ENCODE measurements at places on chromosomes 1 and 21.

GRCh38 chr21:31162827-31163226 lies 124.6 kb upstream of the KRTAP19-8 start:
- DNase-seq, result peak; percentile 34

DNA sequence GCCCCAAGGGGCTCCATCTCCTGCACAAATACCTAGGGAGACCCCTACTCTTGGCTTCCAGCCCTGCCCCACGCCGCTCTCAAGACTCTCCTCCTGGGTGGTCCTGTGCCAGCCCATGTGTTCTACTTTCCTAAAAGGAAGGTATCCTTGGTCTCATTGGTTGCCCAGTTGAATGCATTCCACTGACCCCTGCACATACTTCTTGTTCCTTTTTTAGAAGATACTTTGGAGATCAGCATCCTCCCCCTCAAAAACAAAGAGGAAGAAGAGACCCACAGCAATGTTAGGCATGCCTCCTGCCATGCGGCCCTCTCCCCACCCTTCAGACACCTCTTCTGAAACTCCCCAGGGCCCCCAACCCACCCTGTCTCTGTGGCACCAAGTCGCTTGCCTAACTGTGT lies 4.1 kb downstream of the SLAMF9 start:
- DNase-seq, result no peak

DNA sequence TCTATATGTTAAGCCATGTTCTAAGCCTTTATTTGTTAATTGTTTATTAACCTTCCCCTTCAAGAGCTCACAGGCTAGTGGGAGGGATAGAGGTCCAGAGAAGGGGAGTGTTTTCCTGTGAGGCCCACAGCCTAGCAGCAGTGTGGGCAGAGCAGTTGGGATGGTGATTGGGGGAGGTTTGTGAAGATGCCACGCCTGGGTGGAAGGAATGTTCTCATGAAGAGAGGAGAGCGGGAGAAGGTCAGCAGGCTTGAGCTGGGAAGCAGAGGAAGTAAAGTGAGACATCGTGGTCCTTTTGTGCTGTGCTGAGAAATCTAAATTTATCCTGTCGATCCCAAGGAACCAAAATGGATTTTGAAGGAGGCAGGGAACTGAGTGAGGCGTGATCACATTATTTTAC lies 42.6 kb downstream of the TRAPPC10 start:
- peak; percentile 16 for DNase-seq

DNA sequence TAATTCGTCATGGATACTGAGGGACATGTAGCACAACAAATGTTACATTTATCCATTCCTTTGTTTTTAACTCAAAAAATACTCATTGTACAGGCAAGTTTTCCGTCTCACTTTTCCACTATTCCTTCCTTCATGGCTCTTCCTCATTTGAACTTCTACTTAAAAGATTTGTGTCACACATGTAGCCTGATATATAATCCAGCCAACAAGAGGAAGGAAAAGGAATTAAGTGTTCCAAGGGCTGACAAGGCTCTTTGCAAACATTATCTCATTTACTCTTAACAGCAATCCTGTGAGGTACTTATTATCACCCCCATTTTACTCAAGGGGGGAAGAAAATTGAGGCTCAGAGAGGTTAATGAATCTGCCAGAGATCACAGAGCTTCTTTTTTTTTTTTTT lies 22.9 kb downstream of the CD244 start:
- DNase-seq, result no peak

DNA sequence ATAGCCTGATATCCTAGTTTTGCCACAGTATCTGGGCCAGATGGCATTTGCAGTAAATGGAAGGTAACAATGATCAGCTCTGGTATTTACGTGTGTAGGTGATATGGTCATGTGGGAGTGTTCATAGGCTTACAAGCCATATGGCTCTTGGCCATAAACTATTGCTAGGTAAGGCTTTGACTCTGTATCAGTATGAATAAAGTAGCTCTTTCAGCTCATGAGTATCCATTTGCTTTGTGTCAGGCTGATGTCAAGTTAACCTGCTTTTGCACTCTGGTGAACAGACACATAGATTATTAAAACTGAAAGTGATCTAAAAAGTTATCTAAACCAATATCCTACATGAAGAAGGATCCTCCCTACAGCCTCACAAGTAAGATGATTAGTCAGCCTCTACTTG lies 69.0 kb downstream of the DDR2 start:
- DNase-seq, result no peak

- peak; percentile 78 for DNase-seq
These were observed 149.5 kb upstream of the B3GALT2 start for GRCh38 chr1:193335806-193336428.

- DNase-seq, result no peak
These were observed 36.5 kb downstream of the SCCPDH start for GRCh38 chr1:246760422-246761347.

- DNase-seq, result peak; percentile 75
These were observed 323.6 kb downstream of the MRPL39 start for GRCh38 chr21:25283720-25284119.

GRCh38 chr1:188117436-188117835 lies 1288.7 kb downstream of the PLA2G4A start:
- no peak for DNase-seq

GRCh38 chr1:19208710-19209438 lies 1.2 kb downstream of the UBR4 start:
- peak; percentile 80 for DNase-seq

DNA sequence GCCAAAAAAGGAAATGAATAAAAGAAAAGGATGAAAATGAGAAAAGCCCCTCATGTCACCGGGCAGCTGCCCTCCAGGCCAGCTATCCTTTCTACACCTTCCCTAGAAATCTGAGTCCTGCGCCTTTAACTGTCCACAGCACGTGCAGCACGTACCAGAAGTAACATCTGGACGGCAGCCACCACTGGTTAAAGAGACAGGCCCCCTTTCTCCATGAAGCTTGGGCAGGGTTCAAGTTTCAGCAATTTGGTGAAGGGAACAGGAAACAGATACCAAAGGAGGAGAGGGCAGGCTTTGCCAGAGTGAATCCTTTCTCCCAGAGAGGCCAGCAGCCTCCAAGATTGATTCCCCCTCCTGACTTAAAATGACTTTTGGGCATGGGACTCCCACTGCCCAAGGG lies 3.6 kb upstream of the KIAA2013 start:
- peak; percentile 65 for DNase-seq

DNA sequence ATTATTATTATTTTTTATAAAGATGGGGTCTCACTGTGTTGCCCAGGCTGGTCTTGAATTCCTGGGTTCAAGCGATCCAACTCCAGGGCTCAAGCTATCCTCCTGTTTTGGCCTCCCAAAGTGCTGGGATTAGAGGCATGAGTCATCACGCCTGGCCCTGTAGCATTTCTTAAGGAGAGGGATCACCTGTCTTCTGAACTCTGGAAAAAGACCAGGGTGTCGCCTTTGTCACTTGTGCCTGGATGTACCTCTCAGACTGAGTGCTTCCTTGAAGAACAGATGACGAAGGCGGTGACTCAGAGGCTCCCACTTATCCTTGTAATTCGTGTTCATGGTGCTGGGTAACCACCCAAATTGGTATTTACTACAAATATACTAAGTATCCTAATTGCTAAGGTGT lies 2.4 kb upstream of the CGN start:
- no peak for DNase-seq

- no peak for DNase-seq
These were observed 128.2 kb downstream of the EIF4G3 start for GRCh38 chr1:21048462-21048861.

DNA sequence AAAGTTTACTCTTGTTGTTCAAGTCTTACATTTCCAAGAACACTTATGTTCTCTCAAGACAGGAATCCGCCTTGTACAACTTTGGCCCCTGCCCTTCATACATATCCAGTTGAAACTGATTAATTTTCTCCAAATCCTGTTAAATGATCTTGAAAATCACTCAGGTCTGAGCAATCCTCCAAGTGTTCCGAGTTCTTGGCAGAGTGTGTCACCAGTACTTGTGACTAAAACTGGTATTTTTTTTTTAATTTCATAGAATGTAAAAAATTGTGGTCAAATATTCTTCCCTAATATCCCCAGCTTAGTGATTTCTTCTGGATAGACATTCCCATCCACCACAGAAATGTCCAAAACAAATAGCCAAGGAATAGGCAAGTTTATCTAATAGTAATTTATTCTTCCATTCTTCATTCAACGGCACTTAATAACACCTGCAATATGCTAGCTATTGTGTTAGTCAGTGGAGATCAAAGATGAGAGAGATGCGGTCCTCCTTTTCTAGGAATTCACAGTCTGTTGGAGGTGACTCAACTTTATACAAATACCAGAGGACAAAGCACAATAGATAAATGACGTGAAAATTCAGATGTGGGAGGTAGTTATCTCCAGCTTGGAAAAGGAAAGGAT lies 71.4 kb downstream of the DIRAS3 start:
- DNase-seq, result peak; percentile 92

DNA sequence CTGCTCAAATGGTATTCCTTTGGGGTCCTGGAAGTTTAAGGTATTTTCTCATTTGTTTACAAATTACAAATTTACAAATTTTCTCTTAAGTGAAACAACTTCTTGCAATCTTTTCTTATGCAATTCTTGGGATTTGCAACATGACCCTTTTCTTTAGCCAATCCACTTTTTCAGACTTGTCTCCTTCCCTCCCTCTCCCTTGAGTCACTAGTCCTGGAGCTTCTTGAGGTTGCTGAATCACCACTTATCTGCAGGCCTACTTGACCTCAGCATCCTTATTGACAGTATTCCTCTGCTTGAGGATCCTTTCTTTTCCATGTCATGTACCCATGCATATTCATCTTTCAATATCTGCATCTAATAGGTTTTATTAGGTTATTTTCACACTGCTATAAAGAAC lies 302.8 kb upstream of the ADAMTS5 start:
- DNase-seq, result peak; percentile 91

GRCh38 chr1:55425310-55425930 lies 210.3 kb upstream of the USP24 start:
- DNase-seq, result no peak

DNA sequence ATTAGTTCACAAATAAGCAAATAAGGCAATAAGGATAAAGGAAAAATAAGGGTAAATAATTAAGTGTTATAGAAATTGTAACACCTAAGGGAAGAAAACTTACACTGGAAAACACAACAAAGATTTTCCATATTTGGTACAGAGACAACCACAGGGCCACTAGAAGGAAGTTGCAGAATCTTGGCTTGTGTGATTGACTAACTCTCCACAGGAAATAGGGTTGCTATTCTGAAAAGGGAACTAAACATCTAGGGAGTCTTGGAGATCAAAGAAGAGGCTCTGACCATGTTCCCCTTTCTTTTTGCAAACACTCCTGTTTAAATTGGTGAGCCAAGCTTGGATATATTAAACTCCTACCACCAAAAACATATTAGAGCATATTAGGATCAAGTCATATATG lies 59.1 kb downstream of the APCS start:
- DNase-seq, result no peak

- DNase-seq, result peak; percentile 75
These were observed 49.6 kb upstream of the IRF2BP2 start for GRCh38 chr1:234659538-234659937.

GRCh38 chr1:85283475-85284199 lies 7.2 kb upstream of the BCL10 start:
- DNase-seq, result no peak

- no peak for DNase-seq
These were observed 137.6 kb upstream of the SGIP1 start for GRCh38 chr1:66396212-66396890.

- no peak for DNase-seq
These were observed 12.4 kb downstream of the CDC42 start for GRCh38 chr1:22064751-22065402.

GRCh38 chr1:55870106-55870505 lies 654.9 kb upstream of the USP24 start:
- peak; percentile 77 for DNase-seq

- no peak for DNase-seq
These were observed 60.4 kb upstream of the NBPF3 start for GRCh38 chr1:21379571-21379970.

DNA sequence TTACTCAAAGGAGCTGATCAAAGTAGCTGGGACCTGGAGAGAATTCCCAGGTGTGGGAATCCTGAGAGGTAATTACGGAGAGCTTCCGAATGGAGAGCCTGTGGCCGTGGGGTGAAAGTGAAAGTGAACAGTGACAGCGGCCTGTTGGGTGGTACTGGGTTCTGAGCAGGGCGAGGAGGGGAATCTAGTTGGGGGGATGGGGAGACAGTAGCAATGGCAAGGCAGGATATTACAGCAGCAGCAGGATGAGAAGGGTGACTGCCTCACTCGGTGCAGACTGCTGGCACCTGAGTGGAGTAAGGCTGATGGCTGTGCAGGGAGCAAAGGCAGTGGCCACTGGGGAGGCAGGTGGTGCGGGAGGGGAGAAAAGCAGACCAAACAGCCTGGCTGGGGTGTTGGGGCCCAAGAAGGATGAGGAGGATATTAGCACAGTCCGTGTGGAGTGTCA lies 70.3 kb upstream of the PRDX6 start:
- no peak for DNase-seq

DNA sequence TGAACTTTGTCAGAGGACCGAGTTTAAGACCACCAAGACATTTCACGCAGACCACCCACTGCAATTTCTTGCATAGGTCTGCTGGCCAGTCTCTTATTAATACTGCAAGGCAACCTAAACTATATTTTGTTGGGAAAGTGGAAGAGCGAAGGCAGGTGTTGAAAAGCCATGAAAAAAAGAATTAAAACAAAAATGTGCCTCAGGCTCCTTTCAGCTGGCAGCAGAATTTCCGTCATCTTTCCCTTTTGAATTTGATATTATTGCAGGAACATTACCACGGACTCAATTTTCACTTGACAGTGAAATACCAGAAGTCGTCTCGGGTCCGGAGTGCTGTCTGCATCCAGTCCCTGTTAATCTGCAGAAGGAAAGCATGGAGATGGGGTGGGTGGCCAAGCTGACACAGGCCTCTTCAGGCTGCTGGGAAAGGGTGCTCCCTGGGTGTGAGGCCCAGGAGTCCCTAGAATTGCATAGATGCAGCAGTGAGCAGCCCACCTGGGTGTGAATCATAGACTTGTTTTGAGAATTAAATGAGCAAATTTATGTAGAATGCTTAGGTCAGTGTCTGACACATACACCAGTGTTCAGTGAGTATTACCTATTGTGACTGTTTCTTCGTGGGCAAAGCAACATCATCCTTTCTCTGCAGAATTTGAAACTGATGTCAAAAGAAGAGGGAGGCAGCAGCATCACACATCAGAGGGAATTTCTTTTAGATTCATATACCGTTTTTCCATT lies 150.7 kb downstream of the PBX1 start:
- no peak for DNase-seq

GRCh38 chr1:71785450-71785849 lies 496.9 kb downstream of the NEGR1 start:
- DNase-seq, result peak; percentile 29

DNA sequence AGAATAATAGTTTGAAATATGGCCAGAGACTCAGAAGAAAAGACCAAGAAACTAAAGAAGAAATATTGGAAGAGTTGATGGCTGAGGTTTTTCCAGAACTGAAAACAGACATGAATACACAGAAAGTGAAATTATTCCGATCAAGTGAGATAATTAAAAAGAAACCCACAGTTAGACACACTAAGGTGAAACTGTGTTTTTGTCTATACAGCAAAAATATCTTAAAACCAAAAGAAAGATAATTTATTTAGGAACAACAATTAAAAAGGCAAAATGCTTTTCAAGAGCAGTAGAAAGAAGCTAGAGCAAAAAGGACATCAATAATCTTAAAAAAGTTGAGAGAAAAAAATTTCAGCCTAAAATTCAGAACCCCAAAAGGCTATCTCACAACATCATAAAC lies 116.3 kb downstream of the COP1 start:
- no peak for DNase-seq

GRCh38 chr1:219257751-219258150 lies 84.1 kb downstream of the LYPLAL1 start:
- no peak for DNase-seq
